ENCODE measurements at places on chromosomes 7 and 10.
A peak's percentile ranks its signal among the peaks of the same experiment; 100 is the strongest.

DNA sequence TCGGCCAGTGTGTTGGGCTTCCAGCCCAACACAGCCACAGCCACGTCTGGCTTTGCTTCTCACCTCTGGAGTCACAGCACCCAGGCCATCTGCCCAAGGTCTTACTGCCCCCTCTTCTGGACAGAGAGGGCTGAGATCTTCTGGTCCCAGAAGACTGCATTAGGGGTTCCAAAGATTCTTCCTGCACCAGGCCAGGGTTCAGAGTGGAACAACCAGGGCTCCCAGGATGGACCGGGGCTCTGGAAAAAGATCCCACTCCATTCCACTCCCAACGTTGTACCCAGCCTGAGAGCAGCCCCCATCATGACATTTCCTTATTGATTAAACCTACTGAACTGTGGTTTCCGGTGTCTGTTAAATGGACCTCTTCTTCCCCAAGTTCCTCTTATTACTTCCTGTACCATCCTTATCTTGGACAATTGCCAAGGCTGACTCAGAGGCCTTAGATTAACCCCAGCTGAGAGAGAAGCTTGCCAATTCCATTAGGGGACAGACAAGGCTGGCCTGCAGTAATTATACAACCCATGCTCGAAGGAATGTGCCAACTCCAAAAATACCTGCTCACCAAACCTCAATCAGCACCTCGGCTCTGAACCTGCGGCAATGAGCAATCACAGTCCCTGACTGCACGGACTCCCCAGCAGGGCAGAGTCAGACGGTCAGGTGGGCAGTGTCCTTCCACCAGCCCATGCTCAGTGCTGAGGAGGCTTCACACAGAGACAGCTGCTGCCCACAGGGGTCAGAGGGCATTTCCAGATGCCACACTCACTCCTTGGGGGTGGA is 47.9 kb upstream of the NPFFR1 start:
- DNase-seq: peak; percentile 7

DNA sequence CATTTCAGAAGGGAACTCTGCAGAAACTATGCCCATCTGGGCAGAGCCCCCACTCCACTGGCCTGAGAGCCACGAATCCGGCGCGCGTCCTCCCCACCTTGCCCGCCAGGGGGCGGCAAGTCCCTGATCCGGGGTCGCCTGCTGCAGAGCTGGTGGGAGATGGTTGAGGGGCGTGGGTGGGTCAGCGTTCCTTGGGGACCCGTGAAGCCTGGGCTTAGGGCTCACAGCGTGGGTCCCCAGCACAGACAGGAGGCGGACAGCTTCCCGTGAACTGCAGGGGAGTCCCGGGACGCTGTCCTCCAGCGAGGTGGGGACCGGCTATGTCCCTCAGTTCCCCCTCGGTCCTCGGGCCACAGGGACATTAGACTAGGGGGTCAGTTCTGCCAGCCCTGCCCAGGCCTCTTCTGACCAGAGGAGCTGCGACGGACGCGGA is 585 bp upstream of the POP7 start:
- DNase-seq: peak; percentile 92

DNA sequence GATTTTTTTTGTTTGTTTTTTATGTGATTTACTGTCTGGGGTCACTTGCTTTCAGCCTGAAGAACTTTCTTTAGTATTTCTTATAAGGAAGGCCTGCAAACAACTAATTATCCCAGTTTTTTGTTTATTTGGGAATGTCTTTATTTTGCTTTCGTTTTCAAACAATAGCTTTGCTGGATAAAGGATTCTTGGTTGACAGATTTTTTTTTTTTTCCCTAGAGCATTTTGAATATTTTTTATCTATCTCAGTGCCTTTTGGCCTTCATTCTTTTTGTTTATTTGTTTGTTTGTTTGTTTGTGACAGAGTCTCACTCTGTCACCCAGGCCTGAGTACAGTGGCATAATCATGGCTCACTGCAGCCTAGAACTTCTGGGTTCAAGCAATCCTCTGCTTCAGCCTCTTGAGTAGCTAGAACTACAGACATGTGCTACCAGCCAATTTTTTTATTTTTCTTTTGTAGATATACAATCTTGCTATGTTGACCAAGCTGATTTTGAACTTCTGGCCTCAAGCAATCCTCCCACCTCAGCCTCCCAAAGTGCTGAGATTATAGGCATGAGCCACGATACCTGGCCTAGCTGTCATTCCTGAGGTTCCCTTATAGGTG is 46.3 kb upstream of the FZD9 start:
- DNase-seq: no peak

DNA sequence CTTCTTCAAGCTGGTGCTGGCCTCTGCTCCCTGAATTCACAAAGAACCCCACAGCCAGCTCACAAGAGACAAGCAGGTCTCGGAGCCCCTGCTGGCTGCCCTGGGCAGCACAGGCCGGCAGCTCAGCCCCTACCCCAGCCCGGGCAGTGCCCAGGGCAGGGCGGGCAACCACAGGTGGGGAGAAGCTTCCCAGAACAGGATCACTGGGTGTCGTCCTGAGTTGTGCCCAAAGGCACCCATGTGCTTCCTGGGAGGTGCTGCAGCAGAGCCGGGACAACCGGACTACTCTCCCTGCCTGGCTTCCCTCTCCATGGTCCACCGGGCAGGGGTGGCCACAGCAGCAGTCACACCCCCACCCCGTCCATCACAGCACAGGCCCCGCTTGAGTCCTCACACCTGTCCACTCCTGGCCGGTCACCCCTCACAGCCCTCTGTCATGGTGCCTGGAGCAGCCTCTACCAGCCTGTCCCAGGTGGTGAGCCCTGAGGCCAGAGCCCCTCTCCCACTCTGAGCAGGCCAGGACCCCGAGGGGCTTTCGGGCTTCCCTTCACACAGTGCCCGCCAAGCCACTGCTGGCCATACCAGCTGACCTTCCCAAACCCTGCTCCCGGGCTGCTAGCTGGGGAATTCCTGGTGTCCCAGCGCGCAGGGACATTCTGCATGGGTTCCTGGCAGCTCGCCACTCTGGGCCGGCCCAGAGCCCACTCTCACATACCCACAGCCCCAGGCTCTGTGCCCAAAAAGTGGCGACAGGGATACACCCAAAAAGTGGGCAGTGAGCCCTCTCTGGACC is 3.1 kb downstream of the RASGEF1A start:
- DNase-seq: no peak

DNA sequence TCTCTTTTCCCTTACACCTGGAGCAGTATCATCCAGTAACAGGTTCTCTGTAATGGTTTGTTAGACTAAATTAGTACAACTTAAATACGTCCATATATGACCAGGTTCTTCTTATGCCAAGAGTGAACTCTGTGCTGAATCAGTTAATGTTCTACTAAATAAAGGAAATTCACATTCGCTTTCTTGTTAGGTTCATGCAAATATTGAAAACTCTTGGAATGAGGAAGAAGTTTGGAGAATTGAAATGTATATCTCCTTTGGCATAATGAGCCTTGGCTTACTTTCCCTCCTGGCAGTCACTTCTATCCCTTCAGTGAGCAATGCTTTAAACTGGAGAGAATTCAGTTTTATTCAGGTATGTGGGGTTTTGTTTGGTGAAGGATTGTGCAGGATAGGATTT is 15.3 kb upstream of the CFAP69 start:
- no peak for DNase-seq

- DNase-seq: no peak
Measured at GRCh38 chr7:127916735-127917134, 114.5 kb downstream of the LRRC4 start.

GRCh38 chr7:106866298-106867281 is 1.5 kb downstream of the PIK3CG start:
- no peak for DNase-seq

GRCh38 chr10:103892181-103892580 is 25.8 kb downstream of the STN1 start:
- no peak for DNase-seq

- DNase-seq: no peak
Measured at GRCh38 chr10:101601541-101601940, 13.4 kb downstream of the DPCD start.

DNA sequence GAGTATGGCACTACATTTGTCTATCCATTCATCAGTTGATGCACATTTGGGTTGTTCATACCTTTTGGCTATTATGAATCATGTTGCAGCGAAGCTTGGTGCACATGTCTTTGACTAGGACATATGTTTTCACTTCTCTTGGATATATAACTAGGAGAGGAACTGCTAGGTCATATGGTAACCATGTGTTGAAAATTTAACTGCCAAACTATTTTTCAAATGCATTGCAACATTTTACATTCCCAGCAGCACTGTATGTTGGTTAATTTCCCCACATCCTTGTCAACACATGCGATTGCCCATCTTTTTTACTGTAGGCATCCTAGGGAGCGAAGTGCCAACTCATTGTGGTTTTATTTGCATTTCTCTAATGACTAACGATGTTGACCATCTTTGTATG is 183.4 kb downstream of the PRKCQ start:
- DNase-seq: no peak

DNA sequence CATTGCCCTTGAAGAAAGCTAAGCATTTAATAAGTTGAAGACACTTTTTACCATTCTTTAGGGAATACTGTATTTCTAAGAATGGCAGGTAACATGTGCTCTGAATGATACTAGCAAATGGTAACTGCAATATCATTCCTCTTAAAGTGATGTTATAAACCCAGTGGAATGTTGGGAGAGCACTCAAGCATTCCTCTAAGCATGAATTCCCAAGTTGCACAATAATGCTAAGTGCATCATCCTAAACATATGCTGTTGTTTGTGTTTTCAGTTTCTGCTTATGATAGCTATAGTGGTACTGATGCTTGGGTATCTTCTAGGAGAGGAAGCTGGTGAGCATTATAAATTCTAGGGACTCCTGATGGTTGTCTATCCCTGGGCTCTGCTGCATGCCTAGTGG is 673.9 kb downstream of the PHTF2 start:
- no peak for DNase-seq

GRCh38 chr10:2893991-2894390 is 173.4 kb upstream of the PFKP start:
- no peak for DNase-seq

DNA sequence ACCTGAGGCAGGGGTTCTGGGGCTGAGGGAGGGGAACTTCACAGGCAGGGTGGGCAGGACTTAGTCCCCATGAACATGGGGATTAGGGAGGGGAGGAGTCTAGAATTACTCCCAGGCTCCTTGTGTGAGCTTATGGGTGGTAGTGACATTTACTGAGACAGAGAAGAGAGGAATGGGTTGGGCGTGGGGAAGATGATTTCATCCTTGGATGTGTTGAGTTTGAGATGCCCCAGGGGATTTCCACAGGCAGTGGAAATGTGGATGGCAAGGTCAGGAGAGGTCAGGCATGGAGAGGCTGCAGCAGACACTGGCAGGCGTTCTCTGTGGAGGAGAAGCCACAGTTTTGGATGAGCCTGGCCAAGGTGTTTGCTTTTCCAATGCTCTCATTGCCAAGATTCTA is 26.4 kb upstream of the GSDME start:
- DNase-seq: no peak

DNA sequence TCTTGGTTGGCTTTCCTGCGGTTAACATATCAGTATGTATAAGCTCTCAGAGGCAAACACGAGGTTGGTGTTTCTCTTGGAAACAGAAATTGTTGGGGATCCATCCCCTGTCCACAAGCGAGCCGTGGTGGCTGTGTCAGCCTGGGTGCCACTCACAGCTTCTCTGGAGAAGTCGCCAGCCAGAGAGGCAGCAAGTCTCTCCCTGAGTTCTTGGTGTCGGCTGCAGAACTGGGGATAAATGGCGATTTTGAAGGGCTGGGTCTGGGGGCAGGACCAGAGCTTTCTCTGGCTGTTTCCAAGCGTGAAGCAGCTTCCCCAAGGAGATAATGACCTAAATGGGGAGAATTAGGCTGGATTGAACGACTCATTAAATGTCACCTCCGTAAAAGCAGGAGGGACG is 335.3 kb downstream of the GLRX3 start:
- DNase-seq: no peak

GRCh38 chr7:131608116-131608500 is 51.7 kb upstream of the PODXL start:
- no peak for DNase-seq

GRCh38 chr7:151735186-151735850 is 141.6 kb downstream of the PRKAG2 start:
- DNase-seq: no peak

- DNase-seq: no peak
Measured at GRCh38 chr10:114431414-114432135, 27.3 kb upstream of the AFAP1L2 start.

All from stimulated activated naive CD8-positive, alpha-beta T cell treated with anti-CD3 and anti-CD28 coated beads, Interleukin-15, Interleukin-2, amounts not matched to agents 100 U/mL and 50 U/mL, for 24 hours (primary cell).